Stimulated activated CD8-positive, alpha-beta memory T cell treated with anti-CD3 and anti-CD28 coated beads, Interleukin-2, amount 100 ng/mL, for 1 hour (primary cell): ENCODE measurements at places on chromosomes 1 and 21.

GRCh38 chr1:91555821-91556531, 55.3 kb downstream of the CDC7 start:
- peak; percentile 35 for DNase-seq

GRCh38 chr1:22398656-22399420, 52.8 kb upstream of the ZBTB40 start:
- DNase-seq: no peak

GRCh38 chr1:90614872-90615271, 102.2 kb downstream of the BARHL2 start:
- no peak for DNase-seq

DNA sequence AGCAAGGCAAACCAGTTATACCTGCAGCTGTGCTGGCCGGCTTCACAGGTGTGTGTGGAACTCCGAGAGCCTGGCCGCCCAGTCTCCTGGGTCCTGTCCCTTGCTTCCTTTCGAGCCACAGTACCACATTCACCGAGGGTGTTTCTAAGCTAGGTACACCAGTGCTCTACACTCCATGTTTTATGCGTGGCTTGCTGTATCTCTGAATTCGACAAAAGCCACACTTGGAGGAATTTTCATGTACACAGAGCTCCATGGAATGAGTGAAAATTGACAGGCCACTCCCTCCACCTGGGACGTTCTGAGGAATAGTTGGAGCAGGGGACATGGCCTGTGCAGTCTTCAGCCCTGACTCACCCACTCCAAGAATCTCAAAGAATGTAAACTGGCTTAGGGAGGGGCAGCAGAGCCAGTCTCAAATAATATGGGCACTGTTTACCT, 14.0 kb downstream of the ETS2 start:
- no peak for DNase-seq

DNA sequence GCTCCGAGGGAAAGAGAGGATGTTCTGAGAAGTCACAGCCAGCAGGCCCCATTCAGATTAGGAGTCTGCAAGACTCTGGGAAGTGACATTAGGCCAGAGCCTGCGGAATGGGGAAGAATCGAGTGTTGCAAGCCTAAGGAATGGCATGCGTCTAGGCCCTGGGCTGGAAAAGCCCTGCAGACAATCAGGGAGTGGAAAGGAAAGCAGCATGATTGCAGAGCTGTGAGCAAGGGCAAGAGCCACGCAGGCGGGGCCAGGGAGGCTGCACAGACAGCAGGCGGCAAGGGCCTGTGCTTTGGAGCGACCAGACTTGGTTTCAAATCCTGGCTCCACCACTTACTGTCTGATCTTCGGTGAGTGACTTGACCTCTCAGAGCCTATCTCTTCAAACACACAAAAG, 118.2 kb downstream of the RRAGC start:
- no peak for DNase-seq

DNA sequence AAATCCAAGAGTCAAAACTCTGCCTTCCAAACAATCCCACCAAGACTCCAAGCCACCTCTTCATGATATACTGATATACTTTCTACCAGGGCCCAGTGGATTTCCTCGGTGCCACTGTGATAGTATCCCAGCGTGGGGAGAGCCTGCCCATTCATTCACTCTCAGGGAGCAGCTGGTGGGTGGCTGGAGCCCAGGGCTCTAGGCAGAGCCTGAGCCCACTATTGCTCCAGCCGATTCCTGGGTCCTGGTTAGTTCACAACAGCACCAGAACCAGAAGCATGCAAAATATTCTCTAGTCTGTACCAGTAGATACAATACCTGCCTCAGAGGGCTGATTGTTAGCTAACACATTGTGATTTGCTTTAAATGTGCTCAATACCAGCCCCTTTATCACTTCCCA, 831 bp downstream of the CSRP1 start:
- DNase-seq: no peak

GRCh38 chr1:31445951-31446350, 32.9 kb downstream of the SERINC2 start:
- DNase-seq: no peak

GRCh38 chr1:206094024-206094423, 23.2 kb downstream of the AVPR1B start:
- no peak for DNase-seq

GRCh38 chr1:111769517-111770146, 13.9 kb downstream of the DDX20 start:
- DNase-seq: no peak

- DNase-seq: no peak
Measured at GRCh38 chr1:158248118-158248517, 6.1 kb upstream of the CD1A start.

DNA sequence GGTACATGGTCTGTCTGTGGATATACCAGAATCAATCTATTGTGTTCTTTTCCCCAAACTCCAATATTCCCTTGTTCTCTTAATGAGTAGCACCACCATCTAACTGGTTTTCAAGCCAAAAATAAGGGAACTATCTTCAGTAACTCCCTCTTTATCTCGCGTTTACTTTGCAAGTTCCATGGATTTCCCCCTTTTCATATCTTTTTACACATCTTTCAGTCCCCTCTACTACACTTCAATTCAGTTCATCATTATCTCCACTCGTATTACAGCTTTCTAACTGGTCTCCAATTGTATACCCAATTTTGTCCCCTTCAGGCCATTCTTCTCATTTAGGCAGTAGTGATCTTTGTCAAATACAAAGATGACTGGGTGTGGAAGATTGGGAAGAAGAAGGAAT, 4.1 kb upstream of the TMCO1 start:
- no peak for DNase-seq

DNA sequence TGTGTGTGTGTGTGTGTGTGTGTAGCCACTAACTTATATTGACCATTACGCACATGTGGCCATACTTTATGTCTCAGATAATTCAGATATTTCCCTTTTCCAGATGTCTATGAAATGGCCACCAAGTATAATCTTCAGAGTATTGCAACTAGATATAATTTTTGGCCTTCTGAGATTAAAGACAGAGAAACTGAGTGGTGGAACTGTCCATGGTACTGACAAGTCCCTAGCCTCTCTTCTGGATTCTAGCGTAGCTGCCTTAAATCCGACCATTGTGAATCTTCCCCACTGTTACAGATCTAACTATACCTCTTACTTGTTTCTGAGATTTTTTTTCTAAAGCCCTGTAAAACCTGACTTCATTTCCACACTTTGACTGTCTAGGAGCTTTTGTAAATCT, 100.0 kb upstream of the SERTAD4 start:
- DNase-seq: no peak

- no peak for DNase-seq
Measured at GRCh38 chr1:8477983-8478362, 160.1 kb downstream of the SLC45A1 start.

DNA sequence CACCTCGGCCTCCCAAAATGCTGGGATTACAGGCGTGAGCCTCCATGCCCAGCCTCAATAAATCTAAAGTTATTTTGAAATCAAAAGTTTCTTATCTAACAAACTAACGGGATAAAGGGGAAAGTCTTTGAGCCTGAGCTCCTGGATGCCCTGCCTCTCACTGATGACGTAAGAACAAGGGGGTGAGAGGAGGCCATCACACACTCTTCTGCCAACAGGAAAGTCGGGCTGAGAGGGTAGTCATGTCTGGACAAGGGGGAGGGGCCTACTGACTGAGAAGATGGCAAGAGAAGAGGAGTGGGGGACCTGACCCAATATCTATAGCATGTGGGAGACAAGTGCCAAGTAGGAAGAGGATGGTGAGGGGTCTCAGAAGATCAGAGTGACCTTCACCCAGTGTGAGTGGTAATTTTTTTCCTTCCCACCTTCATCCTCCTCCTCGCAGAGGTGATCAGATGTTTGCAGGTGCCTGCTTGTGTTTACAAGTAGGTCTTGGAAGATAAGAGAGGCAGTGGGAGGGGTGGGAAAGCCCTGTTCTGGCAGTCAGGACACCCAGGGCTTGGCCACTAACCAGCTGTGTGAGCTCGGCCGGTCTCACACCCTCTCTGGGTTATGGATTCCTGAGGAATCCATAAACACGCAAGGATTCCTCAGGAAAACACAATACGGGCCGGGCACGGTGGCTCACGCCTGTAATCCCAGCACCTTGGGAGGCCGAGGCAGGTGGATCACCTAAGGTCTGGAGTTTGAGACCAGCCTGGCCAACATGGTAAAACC, 9.6 kb downstream of the UQCRHL start:
- no peak for DNase-seq

GRCh38 chr21:40386294-40386911, 460.6 kb downstream of the DSCAM start:
- DNase-seq: no peak

GRCh38 chr1:156468693-156469345, 31.8 kb downstream of the MEF2D start:
- no peak for DNase-seq

- no peak for DNase-seq
Measured at GRCh38 chr1:60705026-60705425, 377.3 kb upstream of the NFIA start.

GRCh38 chr1:159211331-159212136, 6.9 kb downstream of the ACKR1 start:
- peak; percentile 24 for DNase-seq

DNA sequence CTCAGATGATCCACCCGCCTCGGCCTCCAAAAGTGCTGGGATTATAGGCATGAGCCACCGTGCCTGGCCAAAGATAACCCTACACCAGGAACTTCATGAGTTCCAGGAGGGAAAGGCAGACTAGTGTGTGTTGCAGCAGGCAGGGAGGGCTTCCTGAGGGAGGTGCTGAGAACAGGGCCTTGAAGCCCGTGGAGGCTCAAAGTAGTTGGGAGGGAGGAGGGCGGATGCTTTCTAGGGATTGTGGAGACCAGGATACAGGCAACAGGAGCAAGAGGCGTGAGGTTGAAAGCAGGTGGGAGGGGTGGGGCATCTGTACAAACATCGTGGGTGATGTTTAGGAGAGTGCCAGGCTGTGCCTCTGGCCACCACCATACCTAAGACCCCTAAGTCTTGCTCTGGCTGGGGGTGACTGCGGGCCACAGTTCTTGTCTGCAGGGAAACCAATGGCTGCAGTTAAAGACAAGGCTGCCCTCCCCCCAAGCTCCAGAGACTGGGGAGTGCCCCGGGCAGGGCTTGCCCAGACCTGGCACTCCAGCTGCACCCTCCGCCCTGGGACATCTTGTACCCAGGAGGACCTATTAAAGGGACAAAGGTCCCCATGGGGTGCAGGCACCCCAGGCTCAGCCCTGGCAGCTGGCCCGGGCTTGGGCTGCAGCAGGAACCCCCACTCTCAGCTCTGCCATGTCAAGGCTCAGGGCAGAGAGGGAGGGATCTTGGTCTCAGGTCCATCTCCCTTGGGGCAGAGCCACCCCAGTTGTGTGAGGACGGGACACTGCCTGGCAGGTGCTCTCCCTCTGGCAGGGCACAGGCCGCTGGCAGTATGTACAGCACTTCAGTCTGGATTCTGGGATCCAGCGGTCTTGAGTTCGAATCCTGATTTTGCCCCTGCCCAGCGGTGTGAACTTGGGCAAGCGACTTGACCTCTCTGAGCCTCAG, 22.1 kb upstream of the CASZ1 start:
- no peak for DNase-seq

DNA sequence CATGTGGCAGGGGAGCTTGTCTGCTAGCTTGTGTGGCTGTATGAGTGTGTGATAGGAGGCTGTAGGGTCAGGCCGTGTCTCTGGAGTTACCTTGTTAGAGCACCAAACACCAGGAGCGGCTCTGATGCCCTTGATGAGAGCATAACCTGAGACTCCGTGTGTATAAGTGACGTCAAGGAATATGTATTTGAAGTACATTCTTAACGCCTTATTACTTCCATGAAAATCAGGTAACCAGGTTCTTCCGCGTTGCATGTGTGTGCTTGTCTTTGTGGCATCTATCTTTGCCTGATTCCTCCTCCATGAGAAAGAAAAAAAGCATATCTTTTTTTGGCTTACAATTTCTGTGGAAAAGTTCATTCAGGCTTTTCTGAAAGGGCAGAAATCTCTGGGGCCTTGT, 4.6 kb downstream of the OLFML3 start:
- DNase-seq: no peak

DNA sequence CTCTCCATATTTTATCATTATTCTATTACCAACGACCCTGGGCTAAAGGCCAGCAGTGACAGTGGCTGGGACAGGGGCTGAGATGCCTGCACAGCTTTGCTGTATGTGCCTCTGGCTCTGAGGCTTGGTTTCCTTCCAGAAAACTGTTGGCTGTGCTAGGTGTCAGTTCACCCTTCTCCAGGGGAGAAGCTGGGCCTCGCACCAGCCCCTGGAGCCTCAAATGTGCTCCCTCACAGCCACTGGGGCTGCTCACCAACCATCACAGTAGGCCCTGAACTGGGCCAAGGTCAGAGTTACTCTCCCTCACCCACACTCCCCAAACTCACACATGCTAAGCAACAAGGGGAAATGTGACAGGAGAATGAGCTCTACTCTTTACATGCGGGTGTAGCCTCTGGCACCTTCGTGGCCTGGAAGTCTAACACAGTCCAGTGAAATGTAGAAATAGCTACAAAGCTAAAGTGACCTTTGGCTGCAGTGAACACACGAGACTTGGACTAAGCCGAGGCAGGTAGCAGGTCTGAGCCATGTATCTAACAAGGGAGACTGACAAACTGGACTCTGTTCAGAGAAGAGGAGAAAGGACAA, 4.7 kb upstream of the CD160 start:
- DNase-seq: no peak

GRCh38 chr1:16184557-16185303, 27.7 kb downstream of the ARHGEF19 start:
- DNase-seq: no peak

- DNase-seq: no peak
Measured at GRCh38 chr1:23436520-23437354, 12.2 kb upstream of the TCEA3 start.

DNA sequence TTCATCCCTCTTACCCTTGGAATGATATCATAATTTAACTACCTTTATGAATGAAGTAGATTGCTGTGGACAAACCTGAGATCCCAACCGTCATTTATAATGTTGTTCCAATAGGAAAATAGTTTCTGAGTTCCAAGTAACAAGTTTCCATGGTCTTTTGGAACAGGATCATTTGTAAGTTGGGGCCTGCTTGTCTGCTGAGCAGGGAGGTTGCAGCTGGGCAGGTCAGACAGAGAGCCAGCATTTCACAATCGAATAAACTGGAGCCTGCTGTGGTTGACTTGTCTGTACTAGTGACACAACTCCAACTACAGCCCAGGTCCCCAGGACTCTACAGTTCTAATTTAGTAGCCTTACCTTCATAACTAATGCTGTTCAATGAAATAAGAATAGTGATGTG, 18.6 kb upstream of the RALGPS2 start:
- no peak for DNase-seq

- no peak for DNase-seq
Measured at GRCh38 chr1:38561725-38562124, 297.8 kb downstream of the RRAGC start.
